ENCODE measurements at places on chromosomes 1 and 21.

- DNase-seq = no peak
These were observed 112.5 kb upstream of the F3 start for GRCh38 chr1:94654031-94654430.

DNA sequence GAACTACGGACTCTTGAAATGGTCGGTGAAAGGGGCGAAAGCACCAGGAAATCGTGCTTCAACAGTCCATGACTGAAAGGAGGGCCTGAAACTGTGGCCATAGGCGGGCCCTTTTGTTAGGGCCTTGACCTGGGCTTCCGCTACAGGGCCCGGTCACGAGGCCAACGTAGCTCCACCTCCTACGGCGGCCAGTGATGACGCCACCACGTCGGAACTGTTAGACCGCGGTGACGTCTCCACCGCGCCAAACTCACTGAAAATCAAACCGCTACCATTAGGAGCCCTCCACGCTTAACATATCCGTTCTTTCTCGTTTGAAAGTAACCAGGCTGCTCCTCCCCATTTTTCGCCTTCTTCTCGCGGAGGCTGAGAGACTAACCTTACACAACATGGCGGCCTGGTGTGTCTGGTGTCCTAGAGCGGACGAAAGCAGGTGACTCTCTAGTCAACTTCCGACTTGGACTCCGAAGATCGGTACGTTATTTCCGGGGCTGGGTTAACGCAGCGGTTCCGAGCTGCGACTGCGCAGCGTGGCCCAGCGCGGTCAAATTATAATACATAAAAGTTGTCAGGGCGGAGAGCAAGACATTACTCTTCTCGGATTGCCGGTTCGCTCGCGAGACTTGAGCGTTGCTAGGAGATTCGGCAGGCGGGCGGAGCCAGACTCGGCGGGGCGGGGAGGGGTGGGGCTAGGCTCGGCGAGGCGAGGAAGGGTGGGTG is 371 bp upstream of the CACYBP start:
- peak; percentile 97 for DNase-seq

DNA sequence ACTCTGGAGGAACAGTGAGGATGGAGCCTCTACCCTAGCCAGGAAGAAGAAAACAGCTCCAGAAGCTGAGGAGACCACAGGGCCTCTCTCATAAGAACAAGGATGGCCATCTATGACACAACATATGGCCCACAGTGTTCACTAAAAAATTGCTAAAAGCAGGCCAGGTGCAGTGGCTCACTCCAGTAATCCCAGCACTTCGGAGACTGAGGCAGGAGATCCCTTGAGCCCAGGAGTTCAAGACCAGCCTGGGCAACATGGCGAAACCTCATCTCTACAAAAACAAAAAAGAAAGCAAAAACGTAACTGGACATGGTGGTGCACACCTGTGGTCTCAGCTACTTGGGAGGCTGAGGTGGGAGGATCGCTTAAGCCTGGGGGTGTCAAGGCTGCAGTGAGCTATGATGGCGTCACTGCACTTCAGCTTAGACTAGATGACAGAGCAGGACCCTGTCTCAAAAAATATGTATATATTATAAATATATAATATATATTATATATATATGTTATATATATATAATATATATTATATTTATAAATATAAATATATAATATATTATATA is 103.1 kb downstream of the TOMM20 start:
- no peak for DNase-seq

DNA sequence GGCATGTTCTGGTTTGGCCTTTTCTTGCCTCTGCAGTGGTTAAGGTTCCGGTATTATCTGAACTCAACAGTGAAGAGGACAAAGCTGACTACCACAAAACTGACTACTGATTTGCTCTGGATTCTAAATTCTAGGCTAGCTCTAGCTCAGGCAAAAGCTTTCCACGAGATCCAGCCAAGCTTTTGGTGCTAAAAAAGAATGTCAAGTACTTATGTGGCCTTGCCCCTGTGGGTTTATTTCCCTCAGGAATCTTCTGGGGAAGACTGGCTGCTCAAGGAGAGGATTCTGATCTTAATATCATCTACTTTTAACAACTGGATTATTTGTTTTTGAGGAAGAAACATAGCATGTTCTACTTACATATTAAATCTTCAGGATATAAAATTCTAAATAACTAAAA is 26.1 kb upstream of the MTMR11 start:
- no peak for DNase-seq

DNA sequence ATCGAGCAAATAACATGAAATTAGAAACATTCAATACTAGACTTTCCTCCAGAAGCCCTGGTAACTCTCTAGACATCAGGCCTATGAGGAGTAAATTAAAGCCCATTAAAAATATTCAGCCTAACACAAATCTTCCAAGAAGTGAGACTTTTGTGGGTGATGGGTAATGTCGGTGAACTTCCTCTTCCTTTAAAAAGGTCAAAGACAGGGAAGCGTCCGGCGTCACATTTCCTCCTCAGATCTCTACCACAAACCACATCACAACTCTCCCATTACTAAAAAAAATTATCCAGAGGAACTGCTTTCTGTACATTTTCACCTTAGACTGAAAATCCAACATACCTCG is 1.4 kb downstream of the EIF4G3 start:
- no peak for DNase-seq

GRCh38 chr1:54497338-54497737 is 50.7 kb upstream of the ACOT11 start:
- no peak for DNase-seq

DNA sequence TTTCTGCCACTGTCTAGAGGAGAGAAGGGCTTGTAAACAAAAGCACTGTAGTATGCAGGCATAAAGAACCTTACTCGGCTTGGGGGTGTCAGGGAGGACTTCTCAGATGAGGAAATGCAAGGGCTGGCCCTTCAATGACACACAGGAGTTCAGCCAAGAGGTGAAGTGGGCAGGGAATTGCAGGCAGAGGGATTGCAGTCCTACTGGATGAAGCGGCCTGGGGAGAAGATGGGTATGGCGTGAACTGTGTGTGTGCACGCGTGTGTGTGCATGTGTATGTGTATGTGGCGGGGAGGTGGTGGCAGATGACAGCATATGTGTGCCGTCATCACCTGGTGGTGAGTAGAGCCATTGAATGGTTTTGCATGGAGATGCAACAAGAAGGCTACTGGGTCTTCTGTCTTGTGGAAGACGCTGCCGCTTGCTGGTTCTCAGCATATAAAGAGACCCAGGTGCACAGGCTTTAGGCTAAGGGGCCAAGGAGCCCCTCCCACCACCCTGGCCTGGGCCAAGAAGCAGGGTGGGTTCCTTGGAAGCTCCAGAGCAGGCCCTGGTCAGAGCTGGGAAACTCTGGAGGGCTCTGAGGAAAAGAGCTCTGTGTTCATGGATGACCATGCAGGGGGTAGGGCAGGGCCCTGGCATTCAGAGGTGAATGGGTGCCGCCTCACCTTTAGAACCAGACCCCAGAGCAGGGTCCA is 4.1 kb upstream of the EPS8L3 start:
- DNase-seq = no peak

DNA sequence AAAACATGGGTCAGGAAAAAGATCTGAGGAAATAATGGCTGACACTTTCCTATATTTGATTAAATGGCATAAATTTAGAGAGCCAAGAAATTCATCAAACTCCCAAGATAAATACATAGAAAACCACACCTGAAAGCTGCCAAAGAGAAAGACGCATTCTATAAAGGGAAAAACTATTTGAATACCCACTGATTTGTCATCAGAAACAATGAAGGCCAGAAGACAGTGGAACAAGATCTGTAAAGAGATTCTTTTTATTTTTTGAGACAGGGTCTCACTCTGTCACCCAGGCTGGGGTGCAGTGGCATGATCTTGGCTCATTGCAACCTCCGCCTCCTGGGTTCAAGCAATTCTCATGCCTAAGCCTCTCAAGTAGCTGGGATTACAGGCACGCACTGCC is 17.4 kb downstream of the SDE2 start:
- DNase-seq = no peak

- no peak for DNase-seq
These were observed 21.9 kb downstream of the MAP7D1 start for GRCh38 chr1:36177589-36178431.

DNA sequence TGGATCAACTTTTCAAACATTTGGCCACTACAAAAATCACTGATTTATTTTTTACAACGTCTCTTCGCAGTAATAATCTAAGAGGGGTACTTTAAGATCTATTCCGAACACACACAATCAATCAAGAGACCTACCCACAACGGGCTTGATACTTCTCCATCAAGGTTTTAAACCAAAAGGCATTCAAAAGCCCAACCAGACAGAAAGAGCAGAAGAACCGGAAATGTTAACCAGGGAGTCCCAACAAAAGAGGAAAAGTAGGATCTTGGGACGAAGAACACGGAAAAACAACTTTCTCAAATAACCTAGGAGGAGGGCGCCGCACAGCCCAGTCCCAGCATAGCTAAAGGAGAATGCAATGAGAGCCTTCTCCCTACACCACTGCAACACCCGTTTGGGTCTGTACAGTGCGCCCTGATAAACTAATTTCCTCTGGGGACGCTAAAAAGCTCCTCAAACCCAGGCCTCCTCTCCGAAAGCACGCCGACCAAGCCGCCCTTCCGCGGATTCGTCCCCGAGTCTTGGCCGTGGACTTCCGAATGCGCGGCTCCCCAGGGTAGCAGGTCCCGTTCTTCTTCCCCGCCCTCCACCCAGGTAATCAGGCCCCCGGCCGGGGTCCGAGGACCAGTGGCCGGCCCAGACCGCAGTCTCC is 623 bp downstream of the RPL22 start:
- DNase-seq = no peak
